ENCODE measurements at places on chromosomes 16 and 17.
A peak's percentile ranks its signal among the peaks of the same experiment; 100 is the strongest.

GRCh38 chr17:72560303-72561247 lies 439.8 kb downstream of the SOX9 start:
- peak; percentile 51 for DNase-seq

DNA sequence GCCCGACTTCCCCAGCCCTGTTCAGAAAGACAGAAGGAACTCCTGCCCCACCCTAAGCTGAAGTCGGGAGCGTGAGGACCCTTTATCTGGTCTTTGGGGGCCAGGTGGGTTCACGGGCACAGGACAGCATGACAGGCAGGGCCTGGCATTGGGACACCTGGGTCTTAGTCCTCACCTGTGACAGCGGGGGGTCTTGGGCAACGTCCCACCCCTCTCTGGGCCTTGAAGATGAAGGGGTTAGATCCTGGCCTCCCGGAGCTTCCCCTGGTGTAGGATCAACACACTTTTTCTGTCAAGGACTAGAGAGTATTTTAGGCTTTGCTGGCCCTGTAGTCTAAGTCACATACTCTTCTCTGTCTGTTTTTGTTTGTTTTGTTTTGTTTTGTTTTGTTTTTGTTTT lies 65.1 kb downstream of the JPH3 start:
- DNase-seq, result no peak

- peak; percentile 77 for DNase-seq
Measured at GRCh38 chr17:48593840-48594537, 410 bp upstream of the HOXB5 start.

DNA sequence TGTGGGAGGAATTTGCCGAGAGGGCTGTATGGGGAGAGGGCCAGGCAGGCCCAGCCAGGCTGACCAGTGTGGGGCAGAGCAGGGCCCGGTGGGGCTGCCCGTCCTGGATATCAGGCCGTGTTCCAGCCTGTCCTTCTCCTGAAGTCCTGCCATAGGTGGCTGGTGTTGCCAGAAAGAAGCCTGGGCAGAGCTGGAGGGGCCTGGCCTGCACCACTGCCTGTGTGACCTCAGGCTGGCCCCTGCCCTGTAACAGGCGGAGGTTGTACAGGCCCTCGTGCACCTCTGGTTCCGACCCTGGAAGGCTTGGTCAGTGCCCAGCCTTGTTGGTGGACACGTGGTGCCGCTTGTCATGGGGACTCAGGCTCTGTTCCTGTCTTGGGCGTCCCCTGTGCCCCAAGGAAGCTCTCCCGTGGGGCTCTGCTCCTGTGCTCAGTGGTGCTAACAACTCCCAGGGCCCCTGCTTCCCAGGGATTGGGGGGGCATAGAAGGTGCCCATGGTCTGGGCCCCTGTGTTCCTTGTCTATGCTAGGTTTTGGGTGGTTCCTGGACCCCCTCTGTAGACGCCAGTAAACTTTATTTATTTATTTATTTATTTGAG lies 33.3 kb downstream of the ADCY7 start:
- DNase-seq, result no peak

DNA sequence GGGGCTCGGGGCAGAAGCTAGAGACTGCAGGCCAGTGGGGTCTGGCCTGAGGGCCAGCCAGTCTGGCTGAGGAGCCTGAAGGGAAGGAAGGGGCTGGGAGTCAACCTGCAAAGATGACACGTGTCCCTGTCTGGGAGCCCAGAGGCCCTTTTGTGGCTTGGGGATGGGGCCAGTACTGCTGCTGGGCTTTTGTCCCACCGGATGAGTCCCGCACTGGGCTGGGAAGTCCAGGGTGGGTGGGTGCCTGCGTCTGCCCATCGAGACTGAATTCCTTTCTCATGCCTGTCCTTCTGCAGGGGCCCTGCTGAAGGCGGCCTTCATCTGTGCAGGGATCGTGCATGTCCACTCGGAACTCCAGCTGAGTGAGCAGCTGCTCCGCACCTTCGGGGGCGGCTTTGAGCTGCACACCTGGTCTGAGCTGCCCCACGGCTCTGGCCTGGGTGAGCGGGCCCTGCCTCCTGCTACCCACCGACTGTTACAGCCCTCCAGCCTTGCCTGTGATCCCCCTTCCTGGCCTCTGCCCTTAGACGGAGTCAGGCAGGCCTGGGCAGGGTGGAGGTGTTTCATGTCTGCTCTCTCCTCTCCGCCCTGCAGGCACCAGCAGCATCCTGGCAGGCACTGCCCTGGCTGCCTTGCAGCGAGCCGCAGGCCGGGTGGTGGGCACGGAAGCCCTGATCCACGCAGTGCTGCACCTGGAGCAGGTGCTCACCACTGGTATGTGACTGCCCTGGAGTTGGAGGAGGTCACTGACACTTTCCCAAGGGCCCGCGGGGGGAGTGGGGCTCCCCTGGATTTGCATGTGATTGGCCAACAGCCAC lies 20.9 kb downstream of the FCSK start:
- no peak for DNase-seq

DNA sequence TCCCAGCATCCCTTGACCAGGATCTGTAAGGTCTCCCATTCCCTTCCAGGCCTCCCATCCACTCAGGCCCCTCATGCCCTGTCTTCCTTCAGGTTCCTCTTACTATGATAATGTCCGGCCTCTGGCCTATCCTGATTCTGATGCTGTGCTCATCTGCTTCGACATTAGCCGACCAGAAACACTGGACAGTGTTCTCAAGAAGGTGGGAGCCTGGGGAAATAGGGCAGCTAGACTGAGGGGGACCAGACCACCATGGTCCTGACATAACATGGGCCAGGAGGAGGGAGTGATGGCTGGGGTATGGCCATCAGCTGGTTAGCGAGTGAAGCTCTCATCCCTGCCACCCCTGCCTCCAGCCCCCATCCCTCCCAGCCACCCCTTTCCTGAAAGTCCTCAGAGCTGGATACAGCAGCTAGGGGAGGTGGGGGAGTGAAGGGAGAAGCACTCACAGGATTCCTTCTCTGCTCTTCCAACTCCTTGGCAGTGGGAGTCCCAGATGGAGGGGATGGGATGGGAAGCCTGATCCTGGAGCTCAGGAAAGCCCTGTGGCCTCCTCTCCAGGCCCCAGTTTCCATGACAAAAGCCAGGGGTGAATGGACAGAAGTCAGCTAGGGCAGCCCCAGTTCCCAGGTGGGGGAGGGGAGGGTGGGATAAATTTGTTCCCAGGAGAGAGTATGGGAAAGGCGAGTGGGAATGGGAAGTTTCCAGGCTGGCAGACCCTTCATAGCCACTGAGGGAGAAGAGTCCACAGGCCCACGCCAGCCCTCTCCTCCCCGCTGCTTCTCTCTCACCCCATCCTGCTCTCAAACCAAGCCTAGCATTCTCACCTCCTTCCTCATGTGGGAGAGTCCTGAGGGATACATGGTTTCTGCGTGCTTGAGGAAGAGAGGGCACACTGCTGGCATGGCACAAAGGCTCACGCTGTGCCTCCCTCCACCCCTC lies 2.3 kb downstream of the RND2 start:
- no peak for DNase-seq

GRCh38 chr16:10332241-10332640 lies 53.6 kb upstream of the ATF7IP2 start:
- no peak for DNase-seq

DNA sequence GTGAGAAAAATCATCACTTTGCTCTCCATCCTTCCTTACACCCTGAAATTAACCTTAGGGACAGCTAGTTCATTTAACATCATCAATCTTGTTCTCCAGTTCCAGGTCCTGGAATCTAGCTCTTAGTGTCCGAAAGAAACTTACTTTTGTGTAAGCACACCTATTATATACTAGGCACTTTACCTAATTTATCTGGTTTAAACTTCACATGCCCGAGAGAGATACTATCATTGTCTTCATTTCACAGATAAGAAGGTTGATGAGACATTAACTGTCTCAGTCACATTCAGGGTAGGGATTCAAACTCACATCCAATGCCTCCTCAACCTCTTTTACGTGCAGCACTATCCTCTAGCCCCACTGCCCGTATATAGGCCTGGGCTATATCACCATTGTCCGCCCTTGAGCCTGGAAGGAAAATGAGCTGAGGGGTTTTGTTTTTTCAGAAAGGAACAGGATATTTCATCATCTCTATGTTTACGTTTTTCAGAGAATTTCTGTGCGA lies 501 bp upstream of the AP2B1 start:
- DNase-seq, result no peak
